PC-9 (cell line): ENCODE measurements at places on chromosomes 5 and 9. TPM values are rescaled to one million over a fixed set of nuclear protein-coding genes. Genes with fewer than 3 reads are reported as not detected.

The DAB2IP gene
- total RNA-seq, result 46.7 and 59.9 TPM in 2 replicates

The FAM200C gene
- 8.6 and 10.5 TPM in 2 replicates for total RNA-seq

GRCh38 chr9:95103871-95104580 is 213.5 kb downstream of the FANCC start:
- H3K36me3 ChIP-seq, result peaks cover 18% of the 10 kb centered on the region
- H3K4me1 ChIP-seq, result peaks cover 16% of the 10 kb centered on the region
- no peaks in the 10 kb centered on the region for H3K27me3 ChIP-seq
- peak overlapping the region; percentile 72; the same call in 1 of the 2 replicates for H3K27ac ChIP-seq
- no peak for DNase-seq
- no peak overlapping the region for H3K4me3 ChIP-seq

DNA sequence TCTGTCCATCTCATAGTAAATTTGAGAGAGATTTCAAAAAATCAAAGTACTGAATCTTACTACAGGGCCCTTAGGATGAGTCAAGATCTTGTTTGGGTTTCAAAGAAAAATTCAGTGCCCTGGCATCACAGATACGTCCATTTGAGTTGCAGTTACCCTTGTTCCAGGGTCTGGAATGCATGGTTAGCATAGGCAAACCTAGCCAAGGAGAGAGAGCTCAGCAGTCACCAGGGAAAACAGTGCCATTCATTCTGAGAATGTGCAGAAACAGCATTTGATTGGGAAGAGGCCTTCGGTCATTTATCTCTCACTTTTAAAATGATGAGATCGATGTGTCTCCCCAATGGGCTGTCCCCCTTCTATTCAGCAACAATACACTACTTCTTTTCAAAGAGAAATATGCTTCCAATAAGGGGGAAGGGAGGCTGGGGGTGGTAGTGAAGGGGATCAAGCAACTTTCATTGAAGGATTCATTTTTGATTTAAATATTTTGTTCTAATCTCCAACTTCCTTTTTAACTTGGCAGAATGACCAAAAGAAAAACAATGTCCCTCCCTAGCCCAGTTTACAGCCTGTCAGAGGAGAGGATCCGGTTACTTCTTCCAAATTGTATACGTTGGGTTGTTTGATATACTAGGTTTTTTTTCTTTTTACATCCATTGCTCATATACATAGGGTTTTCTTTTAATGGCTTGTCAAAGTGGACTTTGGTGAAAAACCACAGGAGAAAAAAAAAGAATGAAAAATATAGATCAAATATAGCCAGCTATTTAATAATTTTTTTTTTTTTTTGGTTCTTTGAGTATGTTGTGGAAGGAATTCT is 491.1 kb downstream of the CCDC171 start:
- no peak overlapping the region for H3K4me3 ChIP-seq
- no peaks in the 10 kb centered on the region for H3K27me3 ChIP-seq
- no peaks in the 10 kb centered on the region for H3K4me1 ChIP-seq

DNA sequence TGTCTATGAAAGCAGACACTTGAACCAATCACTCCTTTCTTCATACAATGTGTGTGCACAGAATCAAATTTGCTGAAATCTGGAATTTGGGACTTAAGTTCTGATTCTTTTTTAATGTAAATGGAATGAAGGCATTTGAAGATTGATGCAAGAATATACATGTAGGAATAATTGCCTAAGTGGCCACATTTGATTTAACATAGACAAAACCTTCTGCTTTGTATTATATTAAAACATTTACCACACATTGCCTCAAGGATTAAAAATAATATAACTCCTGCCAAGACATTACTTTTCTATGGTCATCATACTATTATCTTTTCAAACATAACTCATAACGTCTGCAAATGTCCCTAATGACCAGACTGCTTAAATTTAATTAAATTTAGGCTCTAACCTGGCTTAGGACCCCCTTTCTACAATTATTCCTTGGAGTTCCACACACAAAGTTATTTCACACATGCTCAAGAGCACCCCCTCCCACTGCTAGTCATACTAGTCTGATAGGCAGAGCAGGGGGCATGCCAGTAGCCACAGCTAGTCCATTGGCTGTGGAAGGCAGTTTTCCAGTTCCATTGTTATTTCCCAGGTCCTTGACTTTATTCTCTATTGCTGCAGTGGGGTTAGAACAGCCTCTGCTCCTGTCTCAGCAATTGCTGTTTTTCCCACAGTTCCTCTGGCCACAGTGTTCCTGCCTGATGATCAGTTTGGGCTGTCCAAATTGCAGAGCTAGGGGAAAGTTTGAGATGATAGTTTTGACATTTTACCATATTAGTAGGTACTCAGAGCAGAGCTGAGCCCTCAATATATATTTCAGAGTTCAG is 360.6 kb upstream of the GRAMD2B start:
- H3K4me3 ChIP-seq, result no peak overlapping the region
- H3K27me3 ChIP-seq, result no peaks in the 10 kb centered on the region
- no peaks in the 10 kb centered on the region for H3K36me3 ChIP-seq
- no peak overlapping the region for H3K27ac ChIP-seq
